ENCODE measurements at places on chromosomes 7 and 10.

DNA sequence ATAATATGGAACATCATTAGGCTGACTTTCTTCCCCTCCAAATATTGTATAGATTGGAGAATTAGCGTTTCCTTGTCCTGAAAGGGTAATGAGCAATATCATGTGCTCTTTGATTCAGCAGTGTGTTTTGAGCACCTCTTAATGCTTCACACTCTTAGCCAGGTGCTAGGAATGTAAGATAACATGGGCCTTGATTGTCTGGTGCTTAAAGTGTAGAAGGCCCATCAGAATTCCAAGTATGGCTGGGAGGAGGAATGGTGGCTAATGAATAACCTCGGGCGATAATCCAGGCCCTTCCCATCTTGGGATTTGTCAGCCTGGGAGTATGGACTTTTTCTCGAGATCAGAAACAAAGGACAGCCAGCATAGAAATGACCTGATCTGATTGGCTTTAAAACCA, 8.6 kb downstream of the TSPAN13 start:
- DNase-seq = no peak

DNA sequence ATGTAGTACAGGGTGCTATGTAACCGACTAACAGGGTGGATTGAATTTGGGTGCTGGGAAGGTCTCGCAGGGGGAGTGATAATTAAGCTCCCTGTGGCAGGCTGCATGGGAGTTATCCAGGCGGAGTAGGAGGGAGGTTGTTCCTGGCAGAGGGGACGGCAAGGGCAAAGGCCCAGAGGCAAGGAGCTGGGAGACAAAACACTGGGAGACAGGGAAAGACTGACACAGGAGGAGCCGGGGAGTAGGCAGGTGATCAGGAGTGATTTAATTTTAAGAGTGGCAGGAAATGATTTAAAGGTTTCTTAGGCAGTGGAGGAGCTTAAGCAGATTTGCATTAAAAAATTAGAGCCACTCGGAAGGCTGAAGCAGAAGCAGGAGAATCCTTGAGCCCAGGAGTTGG, 40.7 kb upstream of the LEP start:
- no peak for DNase-seq

DNA sequence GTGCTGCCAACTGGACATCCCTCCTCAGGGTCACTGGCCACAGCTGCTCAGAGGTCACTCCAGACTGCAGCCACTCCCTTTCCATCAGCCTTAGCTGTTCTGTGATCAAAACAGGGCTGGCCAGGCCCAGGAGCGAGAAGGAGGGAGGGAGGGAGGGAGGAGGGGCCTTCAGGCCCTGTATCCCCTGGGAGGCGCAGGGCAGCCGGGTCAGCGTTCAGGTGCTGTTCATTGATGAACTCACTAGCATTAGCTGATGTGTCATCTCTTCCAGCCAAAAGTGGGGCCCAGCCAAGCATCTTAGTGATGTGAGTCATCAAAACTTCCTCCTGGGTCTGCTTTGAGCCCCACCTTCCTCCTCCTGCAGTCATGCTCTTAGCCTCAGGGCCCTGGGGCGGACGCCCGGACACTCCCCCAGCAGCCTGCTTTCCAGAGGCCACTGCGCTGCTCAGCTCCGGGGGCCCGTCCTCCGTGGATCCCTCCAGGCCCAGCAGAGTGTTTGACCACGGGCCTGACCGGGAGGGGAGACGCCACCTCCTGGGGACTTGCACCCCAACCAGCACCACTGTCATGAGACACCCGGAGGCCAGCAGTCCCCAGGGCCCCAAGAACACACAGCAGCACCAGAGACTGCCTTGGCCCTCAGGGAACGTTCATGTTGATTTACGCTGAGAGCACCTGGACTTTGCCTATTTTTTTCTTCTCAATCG, 149.2 kb downstream of the PRKAG2 start:
- DNase-seq = no peak

DNA sequence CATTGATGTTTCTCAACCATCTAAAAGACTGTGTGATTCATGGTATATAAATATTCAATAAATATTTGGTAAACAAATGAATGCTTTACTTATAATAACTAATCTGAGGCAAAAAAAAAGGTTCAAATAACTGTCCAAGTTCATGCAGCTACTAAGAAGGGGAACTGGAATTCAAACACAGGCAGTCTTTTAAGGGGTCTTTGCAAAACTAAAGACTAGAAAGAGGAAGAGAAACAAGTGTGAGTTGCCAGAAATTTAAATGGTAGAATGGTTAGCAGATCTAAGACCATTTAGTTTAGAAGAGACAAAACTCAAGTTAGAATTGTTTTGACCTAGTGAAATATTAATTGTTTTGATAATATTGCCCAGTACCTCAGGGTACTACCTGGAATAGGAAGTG, 642.0 kb upstream of the LRRN3 start:
- no peak for DNase-seq

DNA sequence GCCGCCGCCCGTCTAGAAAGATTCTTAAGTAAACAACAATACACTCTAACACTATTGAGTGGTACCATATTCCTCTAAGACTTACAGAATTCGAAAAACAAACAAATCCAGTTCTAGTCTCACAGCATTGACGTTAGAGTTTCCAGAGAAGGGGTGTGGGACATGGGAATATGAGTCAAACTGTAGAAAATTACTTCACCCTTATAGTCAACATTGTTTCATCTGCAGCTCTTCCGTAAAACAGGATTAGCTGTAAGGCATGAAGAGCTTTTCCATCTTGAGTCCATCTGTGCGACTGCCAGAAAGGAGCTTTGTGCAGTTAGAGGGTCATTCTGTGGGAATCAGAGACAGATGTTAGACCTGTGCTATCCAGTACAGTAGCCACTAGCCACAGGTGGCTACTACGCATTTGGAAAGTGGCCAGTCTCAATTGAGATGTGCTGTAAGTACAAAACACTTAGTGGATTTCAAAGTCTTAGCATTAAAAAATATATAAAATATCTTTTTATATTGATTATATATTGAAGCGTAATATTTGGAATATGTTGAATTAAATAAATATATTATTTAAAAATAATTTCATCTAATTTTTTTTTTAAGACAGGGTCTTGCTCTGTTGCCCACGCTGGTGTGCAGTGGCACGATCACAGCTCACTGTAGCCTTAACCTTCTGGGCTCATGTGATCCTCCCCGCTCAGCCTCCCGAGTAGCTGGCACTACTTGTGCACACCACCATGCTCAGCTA, 79.8 kb upstream of the MPP7 start:
- DNase-seq = no peak

DNA sequence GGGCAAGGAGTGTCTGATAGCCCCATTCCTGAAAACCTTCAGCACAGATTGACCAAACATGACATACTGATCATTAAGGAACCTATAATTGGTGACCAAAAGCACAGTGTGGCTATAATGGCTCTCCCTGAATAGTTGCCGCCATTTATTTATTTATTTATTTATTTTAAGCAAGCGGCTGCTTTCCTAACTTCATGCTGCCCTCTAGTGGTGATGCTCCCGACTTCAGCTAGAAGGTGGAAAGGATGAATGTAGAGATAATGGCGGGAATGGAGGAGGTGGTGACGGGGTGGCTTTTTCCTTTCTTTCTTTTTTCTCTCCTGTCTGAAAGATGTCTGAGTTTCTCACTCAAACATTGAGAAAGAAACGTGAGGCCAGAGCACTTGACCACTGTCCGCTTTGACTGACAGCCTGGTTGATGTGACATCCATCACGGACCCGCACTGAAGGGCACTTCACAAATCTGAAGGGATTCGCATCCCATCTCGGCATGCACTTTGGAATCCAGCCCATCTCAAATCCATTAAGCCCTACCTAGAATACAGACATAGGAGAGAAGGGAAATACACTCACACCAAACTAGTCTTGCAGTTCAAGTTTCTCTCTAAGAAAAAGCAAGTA, 1090.1 kb downstream of the KCNMA1 start:
- DNase-seq = no peak

DNA sequence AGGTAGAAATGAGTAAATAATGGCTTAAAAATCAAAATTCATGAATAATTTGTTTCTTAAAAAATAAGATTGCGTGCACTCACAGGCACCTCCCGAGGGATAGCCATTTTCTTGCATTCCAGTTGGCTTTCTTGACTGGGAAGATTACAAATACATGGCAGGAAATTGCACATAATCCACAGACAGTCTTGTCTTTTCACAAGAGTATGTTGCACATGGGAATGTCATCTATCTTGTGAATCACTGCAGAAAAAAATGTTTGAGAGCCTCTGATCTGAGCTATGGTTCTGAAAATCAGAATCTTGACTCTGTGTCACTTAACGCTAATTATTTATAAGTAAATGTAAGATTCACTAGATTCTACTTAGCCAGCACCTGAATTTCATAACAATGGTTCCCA, 74.1 kb upstream of the PRKG1 start:
- no peak for DNase-seq

GRCh38 chr7:137685433-137686164, 161.2 kb downstream of the DGKI start:
- no peak for DNase-seq

DNA sequence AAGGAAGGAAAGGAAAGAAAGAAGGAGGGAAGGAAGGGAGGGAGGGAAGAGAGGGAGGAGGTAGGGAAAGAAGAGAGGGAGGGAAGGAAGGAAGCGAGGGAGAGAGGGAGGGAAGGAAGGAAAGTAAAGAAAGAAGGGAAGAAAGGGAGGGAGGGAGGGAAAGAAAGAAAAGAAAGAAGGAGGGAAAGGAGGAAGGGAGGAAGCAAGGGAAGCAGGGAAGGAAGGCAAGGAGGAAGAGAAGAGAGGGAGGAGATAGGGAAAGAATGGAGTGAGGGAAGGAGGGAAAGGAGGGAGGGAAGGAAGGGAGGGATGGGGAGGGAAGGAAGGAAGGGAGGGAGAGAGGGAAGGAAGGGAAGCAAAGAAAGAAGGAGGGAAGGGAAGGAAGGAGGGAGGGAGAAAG, 65.8 kb downstream of the MAP3K8 start:
- no peak for DNase-seq

- no peak for DNase-seq
These were observed 135.7 kb downstream of the SDK1 start for GRCh38 chr7:3436746-3437145.

- no peak for DNase-seq
These were observed 6.7 kb downstream of the NRP1 start for GRCh38 chr10:33327751-33328150.

DNA sequence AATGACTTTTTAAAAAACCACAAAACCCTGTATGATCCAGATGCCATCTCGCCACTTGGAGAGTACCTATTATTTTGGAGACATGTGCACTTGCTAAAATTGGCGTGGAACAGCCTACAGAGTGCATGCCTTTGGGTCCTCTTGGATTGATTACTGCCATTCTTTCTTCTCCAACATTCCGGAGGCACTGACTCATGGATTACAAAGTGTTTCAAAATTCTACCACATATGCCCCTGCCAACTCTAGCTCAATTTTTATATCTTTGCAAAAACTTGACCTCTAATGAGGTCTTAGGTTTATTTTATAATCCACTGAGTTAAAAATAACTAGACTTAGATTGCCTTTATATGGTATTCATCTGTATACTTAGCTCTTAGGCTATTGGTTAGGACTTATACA, 55.8 kb upstream of the KIF5B start:
- DNase-seq = no peak

GRCh38 chr7:133358708-133359107, 105.8 kb downstream of the EXOC4 start:
- DNase-seq = no peak

- no peak for DNase-seq
These were observed 302.0 kb downstream of the ETV1 start for GRCh38 chr7:13687500-13687899.

- no peak for DNase-seq
These were observed 119.1 kb downstream of the PFKFB3 start for GRCh38 chr10:6321880-6322279.

- DNase-seq = no peak
These were observed 3.2 kb upstream of the VSIR start for GRCh38 chr10:71776481-71776925.

GRCh38 chr7:16804674-16805439, at the start of gene AGR2:
TSS of gene AGR2 (minus strand) at chr7:16804999. CDS start at chr7:16801796, 3,203 bp downstream.
- no peak for DNase-seq

- peak; percentile 75 for DNase-seq
These were observed at the start of gene PCLO for GRCh38 chr7:83162402-83163256. TSS of gene PCLO (minus strand) at chr7:83162884. CDS start at chr7:83162592, 292 bp downstream.

DNA sequence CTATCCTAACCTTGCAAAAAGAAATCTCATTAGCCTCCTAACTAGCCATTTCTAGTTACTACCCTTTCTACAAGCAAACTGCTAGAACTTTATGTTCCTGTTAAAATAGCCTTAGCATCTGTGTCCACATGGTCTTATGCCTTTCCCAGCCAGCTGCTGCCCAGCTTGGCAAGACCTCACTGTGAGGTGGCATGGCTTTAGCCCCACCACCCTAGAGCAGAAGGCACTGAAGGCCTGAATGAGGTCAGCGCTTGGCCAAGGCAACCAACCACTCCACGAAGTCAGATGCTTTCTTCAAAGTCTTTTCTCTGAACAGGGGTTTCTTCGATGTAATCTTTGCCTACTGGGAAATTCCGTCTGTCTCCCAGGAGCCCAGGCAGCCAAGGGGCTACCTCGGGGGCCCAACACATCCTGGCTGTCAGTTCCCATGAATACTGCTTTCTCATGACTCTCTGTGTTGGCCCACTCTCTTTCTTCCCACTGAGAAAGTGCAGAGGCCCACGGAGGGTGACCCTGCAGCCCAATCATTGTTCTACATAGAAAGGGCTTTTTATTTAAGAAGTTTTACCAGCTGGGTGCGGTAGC, 41.6 kb downstream of the POLR3A start:
- no peak for DNase-seq

DNA sequence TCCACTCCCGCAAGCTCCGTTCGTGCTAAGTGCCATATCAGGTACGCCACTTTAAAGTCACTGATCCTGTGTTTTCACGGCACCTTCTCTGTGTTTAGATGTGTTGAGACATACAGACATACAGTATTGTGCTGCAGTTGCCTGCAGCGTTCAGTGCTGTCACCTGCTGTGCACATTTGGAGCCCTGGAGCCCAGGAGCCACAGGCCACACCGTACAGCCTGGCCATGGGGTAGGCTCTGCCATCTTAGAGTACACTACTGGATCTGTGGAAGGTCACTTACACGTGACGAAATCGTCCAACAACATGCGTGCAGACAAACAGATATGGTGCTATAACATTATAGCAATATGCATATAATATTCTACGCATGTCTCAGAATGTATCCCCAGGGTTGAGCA, 111.3 kb downstream of the ELFN1 start:
- DNase-seq = no peak

- no peak for DNase-seq
These were observed 239.7 kb downstream of the EMX2 start for GRCh38 chr10:117782276-117782675.

DNA sequence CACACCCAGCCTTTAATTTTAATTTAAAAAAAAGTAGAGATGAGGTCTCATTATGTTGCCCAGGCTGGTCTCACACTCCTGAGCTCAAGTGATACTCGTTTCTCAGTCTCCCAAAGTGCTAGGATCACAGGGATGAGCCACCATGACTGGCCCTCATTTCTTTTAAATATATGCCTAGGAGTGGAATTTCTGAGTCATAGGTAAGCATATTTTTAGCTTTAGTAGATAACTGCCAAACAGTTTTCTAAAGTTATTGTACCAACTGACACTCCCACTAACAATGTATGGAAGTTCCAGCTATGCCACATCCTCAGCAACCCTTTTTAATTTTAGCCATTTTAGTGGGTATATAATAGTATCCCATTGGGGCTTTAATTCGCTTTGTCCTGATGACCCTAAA, 13.8 kb upstream of the PPIF start:
- DNase-seq = no peak

GRCh38 chr10:62617652-62618051, 186.9 kb upstream of the ADO start:
- DNase-seq = no peak
